NCI-H774 (cell line): ENCODE measurements at places on chromosomes 3 and 15.

DNA sequence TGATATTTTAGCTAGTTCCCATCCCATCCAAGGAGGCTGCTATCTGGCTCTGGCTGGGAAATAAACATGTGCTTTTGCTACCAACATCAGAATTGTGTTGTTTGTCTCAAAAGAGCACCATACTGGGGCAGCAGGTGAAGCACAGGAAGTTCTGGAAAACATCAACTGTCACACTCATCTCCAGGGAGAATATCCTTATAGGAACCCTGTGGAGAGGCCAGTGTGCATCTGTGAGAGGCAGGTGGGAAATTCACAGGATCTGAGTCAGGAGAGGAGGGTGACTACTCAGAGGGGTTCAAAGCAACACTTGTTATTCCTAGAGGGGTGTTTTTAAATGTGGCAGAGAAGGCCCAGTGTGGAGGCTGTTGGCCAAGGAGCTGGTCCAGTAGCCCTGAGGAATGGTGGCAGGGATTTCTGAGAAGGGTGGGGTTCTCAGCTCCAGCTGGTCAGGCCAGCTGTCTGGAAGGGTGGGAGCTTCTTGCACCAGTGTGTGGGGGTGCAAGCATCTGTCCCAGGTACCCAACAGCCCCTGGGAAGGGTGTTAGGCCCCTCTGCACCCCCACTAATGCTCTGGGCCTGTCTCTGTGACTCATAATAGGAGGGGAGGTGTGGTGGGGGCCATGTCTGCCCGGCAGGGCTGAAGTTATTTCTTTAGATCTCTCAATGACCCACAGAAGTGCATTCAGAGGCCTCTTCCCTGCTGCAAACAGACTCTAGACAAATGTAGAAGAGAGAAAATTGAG, 28.7 kb downstream of the RPSA start:
- no peak for DNase-seq

GRCh38 chr3:50388016-50388719, 28.8 kb upstream of the TMEM115 start:
- DNase-seq = no peak

GRCh38 chr3:100299016-100299415, 35.5 kb upstream of the NIT2 start:
- no peak for DNase-seq

GRCh38 chr3:42081838-42082473, 9.2 kb upstream of the TRAK1 start:
- DNase-seq = no peak

- peak; percentile 47 for DNase-seq
These were observed 88.2 kb downstream of the RAB11A start for GRCh38 chr15:65957451-65957850.

DNA sequence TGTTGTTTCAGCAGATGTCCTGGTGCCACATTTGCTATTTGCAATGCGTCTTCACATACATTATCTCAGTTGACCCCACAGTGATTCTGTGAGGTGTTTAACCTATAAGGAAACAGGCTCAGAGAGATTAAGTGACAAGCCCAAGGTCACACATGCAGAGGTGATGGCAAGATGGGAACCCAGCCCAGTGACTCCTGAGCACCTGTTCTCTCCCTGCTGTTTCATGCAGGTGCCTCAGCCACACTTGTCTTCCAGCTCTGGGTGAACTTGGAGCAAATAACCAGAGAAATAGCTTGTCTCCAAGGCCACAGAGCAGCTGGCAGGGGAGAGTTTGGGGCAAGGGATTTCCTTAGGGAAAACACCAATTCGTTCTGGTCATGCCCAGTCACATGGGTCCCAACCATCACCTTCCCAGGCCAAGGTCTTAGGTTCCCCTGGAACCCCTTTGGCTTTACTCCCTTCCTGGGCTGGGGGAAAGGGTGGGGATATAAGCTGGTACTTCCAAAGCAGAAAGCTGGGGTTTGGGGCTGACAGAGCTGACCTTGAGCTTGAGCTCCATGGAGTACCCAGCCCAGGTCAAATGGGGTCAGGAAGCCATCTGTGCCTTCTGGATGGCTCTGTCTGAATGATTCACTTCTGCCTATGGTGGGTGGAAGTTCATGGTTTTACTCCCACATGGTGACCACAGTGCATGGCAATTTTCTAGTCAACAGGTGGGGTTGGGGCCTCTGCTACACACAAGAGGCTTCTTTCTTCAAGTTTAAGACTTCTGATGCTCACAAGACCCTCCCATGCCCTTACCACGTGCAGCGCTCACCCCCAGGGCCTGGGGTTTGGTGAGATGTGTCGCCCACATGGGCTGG, 22.4 kb downstream of the LIPC start:
- no peak for DNase-seq

GRCh38 chr3:30604558-30604957, 1.8 kb upstream of the TGFBR2 start:
- DNase-seq = no peak

GRCh38 chr3:48851407-48851806, 3.7 kb upstream of the PRKAR2A start:
- DNase-seq = peak; percentile 1

GRCh38 chr3:113626503-113627371, 69.7 kb downstream of the USF3 start:
- DNase-seq = peak; percentile 7

DNA sequence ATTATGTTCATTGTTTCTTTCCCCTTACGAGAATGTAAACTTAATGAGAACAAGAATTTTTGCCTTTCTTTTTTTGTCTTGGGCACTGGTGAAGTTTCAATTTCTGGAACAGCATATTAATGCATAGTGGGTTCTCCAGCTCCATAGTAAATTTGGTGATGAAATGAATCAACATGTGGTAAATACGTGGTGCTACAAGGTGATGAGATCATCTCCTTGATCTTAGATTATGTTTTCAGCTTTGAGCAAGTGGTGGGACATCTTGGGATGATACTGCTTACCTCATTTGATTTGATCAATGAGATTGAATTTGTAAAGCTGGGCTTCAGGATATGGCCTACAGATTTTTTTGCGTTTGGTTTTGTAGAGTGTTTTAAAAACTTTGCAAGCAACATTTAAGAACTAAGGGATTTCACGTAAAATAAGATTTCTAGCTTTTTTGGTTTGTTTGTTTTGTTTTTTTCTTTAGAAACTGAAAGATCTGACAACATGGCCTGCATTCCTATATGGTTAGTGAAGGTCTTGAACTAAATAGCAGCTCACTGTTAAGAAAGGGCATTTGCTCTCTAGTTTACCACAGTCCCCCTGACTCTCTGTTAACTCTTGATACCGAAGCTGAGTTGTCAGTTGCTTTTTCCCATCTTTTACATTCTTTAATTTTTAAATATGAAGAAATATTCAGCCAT, 45.6 kb downstream of the FNDC3B start:
- no peak for DNase-seq

GRCh38 chr15:38069511-38070011, 135.1 kb downstream of the TMCO5A start:
- no peak for DNase-seq

DNA sequence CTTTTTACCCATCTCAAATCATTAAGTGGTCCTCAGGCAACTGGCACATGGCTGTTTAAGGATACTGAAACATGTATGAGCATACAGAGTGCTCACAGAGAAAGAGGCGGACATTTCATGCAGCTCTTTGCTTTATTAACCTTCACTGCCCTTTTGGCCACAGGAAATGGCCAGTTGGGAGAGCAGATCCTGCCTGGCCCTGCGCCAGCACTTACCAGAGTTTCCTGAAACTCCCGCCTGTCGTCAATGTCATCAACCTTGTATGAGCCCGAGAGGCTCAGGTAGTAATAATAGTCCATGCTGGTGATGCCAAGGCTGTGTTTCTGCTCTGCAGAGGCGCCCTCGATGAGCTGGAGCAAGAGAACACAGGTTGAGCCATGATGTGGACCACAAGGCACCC, 17.8 kb downstream of the LDHAL6B start:
- no peak for DNase-seq

- DNase-seq = no peak
These were observed 384.4 kb downstream of the OCA2 start for GRCh38 chr15:27714675-27715074.

DNA sequence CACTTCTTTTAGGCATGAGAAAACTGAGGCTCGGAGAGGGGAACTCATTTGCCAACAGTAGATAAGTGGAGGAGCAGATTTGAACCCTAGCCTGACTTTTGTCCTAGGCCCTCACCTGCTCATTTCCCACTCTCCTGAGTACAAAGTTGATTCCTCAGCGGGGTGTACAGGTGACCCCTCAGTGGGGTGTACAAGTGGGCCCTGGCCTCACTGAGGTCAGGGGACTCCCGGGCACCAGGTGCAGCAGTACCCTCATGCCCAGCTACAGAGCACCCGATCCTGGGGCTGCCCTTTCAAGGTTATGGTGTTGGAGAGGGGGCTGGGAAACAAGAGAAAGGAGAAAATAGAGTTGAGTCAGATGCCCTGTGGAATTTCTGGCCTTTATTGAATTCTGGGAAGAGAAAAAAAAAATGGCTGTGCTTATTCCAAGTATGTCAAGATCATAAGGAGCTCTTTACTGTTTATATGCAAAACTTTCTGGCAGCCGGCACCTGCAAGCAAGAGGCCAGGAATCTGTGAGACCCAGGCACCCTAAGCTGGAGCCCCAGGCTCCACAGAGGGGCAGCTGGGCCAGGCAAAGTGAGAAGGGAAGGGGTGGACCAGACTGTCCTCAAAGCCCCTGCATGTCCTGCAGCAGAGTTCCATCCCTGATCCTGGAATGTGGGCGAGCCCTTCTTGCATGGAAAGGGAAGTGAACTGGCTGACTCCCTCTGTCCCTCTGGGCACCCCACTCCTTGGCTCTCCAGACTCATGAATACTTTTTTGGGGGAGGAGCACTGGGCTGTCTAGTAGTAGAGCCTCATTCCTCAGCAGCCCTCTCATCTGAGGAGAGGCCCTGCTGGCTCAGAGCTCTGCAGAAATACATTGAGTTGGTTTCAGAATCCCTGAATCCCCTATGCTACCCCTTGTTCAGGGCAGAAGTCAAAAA, 43.1 kb downstream of the AMOTL2 start:
- DNase-seq = no peak

DNA sequence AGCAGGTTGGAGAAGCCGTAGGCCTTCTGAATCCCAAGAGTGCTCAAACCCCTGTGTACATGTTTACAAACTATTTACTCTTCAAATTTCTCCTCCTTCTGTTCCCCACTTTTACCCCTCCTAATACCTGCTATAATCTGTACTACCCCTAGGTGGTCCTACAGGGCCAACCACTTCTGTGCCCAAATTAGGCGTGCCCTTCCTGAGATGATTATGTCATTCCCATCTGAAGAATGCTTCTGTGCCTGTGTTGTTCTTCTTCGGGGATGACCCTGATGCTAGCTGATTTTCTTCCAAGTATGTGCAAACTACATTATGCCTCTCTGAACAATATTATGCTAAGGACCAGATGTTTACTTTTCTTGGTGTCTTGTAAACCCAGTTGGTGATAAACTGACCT, 20.5 kb downstream of the RBP2 start:
- no peak for DNase-seq

DNA sequence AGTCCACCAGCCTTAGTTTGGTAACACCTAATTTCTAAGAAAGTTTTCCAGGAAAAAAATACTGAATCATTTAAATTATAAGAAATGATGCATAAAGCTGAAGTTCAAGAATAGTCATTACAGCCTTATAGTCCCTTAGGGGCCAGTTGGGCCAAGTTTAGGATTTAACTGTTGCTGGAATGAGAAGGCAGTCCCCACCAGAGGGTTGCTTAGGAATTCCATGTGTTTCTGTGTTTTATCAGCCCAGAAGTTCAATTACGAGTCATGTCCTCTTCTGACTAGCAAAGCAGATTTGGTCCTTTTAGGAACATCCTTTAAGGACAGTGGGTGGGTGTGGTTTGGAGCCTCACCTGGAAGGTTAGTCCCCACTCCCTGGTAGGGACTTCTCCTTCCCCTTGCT, 57.0 kb upstream of the NR2E3 start:
- DNase-seq = no peak

DNA sequence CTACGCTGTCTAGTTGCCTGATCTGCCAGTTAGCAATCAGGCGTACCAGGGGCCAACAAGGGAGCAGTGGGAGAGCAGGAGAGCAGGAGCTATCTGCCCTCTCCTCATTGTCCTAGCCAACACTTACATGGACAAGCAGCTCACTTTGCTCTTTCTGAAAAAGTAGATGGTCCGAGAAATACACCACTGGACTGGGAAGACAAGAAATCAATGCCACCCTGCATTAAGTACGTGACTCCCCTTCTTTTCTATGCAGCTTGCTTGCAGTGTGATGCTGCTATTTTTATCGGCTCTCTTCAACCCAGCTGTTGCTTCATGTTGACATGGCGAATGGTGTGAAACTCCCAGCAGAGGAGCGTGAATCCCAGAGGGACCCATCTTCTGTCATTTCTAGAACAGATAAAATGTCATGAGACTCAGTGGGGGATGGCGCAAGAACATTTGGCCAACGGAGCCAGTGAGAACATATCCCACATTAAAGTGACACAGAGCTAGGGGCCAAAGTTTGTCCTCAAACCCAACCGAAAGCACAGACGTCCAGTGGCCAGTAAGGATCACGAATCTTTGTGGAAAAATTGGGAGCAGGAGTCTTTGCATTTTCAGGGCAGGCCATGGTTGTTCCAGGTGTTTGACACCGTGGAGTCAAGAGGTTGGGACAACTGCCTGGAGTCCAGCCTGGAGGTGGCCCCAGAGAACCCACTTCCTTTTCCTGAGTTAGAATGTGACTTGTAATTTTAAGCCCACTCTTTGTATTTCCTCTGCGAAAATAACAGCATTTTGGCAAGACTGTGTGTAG, 53.7 kb upstream of the MEF2A start:
- no peak for DNase-seq

- no peak for DNase-seq
These were observed 10.5 kb upstream of the ABHD2 start for GRCh38 chr15:89077750-89078149.

DNA sequence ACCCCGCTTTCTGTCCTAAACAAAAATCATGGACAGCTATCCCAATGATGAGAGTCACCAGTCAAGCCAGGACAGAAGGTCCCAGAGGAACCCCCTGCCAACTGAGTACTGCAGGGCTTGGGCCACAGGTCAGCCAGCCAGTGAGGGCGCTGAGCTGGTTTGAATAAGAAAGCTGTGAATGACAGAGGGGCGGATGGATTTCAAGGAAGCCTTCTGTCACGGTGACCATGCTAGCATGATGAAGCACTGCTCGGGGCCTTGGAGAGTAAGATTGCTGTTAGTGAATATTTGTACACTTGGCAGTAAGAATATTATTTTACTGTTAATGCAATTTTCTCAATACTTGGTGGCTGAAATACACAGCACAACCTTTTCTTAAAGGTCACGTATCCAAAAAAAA, 734.0 kb upstream of the NR2F2 start:
- DNase-seq = no peak

DNA sequence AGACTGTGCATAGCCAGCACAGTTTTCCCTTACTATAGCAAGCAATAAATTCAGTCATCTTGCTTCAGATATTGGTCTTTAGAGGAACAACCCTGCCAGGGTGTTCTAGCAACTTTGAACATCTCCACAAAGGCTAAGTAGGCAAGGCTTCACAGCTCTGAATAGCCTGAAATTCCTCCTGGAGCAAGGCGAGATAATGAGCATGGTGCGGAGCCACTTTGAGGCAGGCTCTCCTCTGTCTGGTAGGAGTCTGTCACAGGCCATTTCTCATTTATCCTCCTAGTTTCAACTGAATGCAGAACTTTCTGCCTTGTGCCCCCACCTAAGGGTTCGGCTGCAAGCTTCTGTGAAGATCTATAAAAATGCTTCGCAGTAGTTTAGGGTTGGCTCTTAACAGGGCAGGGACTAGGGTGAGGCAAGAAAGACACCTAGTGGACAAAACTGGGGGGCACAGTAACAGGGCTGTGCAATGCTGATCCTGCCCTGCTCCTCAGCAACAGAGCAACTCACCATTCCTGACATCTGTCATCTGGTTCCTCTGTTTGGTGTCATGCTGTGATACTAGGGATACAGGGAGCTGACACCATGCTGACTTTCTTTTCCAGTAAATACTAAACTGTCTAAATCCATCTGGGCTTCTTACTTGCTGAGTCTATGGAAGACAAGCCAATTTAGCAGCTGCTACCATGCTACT, 16.6 kb upstream of the EHHADH start:
- peak; percentile 14 for DNase-seq
